Fibroblast of skin of left quadriceps (primary cell): ENCODE measurements at places on chromosomes 7 and 10.

DNA sequence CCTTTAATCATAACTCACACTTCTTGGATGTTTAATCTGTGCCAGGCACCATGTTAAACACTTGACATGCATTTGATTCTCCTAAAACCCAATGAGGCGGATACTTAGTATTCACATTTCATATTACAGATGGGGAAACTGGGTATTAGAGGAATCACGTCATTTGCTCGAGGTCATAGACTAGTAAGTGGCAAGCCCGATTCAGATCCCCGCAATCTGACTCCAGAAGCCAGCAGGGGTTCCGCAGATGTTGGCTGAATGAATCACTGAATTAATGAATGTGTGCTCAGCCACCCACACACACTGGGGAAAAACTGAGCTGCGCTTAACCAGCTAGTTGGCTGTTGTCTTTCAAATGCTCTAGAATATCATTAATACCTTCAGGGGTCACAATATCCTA lies 22.5 kb upstream of the ENO4 start:
- peak; percentile 53 for DNase-seq

DNA sequence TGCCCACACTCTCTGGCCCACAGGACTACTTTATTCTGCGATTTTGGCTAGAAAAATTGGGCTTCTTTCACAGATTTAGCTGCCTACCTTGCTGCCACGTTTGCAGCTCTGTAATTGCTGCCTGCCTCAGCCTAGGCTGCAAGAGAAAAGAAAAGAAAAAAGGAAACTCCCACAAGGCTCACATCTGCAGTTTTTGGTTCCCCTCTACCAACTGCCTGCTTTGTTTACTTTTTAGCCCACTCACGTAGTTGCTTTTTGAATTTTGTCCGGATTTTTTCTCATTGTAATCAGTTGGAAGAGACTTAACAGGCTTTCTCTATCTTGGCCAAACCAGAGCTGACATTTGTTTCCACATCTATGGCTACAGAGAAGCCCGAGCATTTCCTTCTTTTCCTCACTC lies 24.3 kb downstream of the SUN3 start:
- DNase-seq, result no peak

GRCh38 chr7:41885078-41885477 lies 182.2 kb upstream of the INHBA start:
- DNase-seq, result no peak

DNA sequence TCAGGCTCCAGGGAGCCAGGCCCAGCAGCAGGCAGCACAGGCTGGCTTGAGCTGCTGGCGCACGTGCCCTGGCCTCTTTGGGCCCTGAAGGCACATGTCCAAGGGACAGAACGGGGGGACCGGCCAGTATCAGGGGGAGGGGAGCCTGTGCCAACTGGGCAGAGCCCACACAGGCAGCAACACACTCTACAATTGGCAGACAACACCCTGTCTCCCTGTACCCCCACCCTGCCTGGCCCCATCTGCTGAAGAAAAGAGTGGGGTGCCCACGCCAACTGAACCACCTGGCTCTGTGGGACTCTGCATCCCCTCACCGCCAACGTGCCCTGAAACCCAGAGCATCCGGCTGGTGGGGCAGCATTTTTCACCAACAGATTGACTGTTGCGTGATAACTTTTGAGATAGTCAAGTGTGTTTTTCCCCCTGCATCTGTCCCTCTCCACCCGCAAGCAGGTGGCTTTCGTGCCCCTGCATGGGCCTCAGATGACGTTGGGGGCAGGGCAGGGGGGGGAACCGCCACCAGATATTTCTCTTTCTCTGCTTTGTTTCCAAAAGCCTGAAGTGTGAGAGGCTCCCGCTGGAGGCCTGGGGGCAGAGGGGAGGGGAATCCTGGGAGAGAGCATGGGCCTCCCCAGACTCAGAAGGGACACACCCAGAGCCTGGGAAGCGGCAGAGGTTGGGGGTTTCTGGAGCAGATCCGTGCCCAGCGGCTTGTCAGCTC lies 21.8 kb downstream of the SLIT1 start:
- no peak for DNase-seq

GRCh38 chr10:69912589-69912988 lies 110.9 kb downstream of the COL13A1 start:
- no peak for DNase-seq

DNA sequence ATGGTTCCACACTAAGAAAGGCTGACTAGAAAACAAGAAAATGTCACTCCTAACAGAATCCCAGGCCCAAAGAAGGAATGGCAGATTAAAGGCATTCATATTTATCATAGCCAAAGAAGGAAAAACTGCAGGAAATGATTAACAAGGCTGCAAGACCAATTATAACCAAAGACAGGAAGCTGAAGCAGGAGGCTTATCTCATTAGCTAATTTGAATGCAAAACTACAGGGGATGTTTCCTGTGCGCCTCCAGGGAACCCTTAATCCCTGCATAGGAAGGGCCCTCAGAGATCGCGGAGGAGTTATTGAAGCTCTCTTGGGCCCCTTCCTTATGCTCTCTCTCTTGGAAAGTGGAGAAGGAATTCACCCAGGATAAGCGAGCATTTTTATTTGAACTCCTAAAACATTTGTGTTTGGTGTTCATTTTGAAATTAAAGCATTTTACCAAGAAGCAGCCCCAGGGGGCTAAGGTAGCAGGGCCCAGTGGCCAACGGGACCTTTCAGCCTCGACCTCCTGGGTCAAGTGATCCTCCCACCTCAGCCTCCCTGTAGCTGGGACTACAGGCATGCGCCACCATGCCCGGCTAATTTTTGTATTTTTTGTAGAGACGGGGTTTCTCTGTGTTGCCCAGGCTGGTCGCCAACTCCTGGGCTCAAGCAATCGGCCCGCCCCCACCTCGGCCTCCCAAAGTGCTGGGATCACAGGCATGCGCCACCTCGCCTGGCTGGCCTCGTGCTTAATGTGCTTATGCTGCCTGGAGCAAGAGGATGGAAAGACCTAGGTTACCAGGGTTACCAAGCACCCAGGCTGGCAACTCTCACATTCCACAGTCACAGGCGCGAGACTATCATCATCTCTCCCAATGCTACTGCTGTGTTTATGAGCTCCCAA lies 24.1 kb upstream of the PROSER2 start:
- no peak for DNase-seq

DNA sequence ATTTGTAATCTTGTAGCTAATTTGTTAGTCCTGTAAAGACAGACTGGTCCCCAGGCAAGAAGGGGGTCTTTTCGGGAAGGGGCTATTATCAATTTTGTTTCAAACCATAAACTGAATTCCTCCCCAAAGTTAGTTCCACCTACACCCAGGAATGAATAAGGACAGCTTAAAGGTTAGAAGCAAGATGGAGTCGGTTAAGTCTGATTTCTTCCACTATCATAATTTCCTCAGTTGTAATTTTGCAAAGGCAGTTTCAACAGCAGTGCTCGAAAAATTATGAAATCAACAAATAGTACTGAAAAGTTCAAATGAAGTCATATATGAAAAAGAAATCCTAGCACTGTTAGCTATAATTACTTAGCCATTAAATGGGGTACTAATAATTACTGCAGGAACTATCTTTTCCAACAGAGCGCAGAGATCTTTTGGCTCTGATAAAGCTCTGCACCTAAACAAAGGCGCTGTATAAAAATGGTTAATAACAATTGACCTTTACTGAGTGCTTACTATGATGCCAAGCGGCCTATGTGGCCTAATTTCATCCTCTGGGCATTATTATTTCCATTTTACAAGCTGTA lies 756 bp upstream of the SEC24C start:
- DNase-seq, result no peak
